ENCODE measurements at places on chromosomes 1 and 21.

DNA sequence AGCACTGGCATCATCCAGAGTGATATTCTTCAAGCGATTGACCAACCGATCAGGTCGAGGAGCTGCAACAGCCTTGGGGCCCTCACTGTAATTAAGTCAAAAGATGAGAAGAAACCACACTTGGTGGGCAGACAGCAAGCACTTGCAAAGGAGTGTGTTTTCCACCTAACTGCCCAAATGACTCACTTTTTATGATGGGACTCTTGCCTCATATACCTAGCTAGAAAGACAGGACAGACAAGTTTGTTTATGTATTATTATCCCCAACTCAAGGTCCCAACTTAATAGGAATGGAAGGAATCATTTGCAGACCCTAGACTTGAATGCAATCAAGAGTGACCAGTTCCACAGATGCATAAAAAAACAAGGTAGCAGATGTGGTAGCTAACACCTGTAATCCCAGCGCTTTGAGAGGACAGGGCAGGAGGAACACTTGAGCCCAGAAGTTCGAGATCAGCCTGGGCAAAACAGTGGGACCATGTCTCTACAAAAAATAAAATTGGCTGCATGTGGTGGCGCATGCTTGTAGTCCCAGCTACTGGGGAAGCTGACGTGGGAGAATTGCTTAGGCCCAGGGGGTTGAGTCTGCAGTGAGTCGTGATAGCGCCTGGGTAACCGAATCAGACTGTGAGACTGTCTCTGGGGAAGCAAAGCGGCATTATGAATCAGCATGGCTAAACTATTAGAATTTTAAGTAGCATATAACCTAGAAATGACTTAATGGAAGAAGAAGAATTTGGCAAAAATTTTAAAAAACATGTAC, 2.3 kb upstream of the NRAS start:
- DNase-seq: no peak

- DNase-seq: no peak
These were observed 72.0 kb downstream of the VCAM1 start for GRCh38 chr1:100791586-100791985.

- DNase-seq: no peak
These were observed 1.3 kb downstream of the DYRK3 start for GRCh38 chr1:206636671-206637070.

DNA sequence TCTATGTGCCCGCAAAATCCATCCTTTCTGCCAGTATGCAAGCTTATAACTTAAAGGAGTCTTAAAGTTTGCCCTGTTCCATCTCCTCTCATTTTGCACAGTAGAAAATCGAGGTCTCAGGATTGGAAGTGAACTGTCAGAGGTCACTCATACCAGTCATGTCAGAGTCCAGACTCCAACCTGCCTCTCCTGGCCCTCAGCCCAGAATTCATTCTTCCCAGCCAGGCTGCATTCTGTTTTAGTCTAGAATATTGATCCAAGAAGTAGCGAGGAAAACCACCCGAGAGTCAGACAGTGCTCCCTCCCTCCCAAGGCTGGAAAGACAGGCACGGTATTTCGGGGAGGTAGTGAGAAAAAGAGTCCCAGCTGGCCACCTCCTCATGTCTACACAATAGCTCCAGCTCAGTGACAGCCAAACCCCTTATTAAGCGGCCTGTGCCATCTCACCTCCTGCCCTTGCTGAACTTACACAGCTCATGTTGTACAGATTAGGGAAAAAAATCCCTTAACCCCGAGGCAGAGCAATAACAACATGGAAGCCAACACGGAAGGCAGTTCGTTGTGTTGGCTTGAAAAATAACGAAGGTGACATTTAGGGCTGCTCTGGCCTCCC, 89.4 kb downstream of the OMA1 start:
- no peak for DNase-seq

GRCh38 chr1:40792036-40792435, 8.4 kb downstream of the KCNQ4 start:
- no peak for DNase-seq

GRCh38 chr1:17765444-17766411, 10.6 kb downstream of the ACTL8 start:
- DNase-seq: no peak

- DNase-seq: no peak
These were observed 6.3 kb downstream of the VANGL1 start for GRCh38 chr1:115647919-115648650.

GRCh38 chr1:175618559-175618958, 124.8 kb downstream of the TNR start:
- DNase-seq: no peak

Measured in HCT116 (cell line).